Ecto neural progenitor cell (in vitro differentiated cells): ENCODE measurements at places on chromosomes 4 and X.

- DNase-seq, result peak; percentile 77
Observed at GRCh38 chrX:40151211-40152172, 53.7 kb upstream of the BCOR start.

GRCh38 chr4:107736924-107737448 lies 17.0 kb upstream of the PAPSS1 start:
- DNase-seq, result peak; percentile 72

- no peak for DNase-seq
Observed at GRCh38 chr4:113935190-113935589, 44.3 kb downstream of the ARSJ start.

DNA sequence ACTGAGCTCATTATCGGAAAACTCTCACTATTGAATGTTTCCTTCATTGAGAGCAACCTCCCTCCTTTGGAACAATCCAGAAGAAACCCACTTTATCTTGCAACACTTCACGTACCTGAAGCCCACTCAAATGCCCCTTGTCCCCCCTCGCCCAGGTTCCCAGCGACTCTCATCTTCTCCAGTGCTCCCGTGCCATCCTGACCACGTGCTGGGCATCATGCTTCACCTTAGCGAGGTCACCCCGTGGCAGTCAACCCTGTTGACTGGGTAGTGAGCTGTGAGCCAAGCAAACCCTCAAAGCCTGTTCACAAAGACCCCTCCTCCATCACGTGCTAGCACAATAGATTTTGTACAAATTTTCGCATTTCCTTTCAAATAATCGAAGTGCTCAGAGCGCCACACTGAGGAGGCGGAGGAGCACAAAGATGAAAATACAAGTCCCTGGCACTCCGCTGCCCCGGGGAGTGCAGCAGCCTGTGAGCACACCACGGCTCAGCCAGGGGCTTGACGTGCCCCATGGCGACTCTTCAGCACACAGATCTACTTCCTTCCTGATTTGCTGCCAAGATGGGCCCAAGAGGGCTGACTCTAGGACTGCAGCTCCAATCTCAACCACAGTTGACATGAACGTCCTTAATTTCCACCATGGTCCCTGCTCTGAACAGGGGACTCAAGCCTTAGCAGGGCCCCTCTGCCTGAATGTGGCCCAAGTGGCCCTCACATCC lies 15.6 kb downstream of the PDZD4 start:
- no peak for DNase-seq

- DNase-seq, result no peak
Observed at GRCh38 chrX:104193485-104193884, 27.2 kb downstream of the FAM199X start.

GRCh38 chrX:24253469-24253868 lies 60.4 kb downstream of the SUPT20HL2 start:
- DNase-seq, result no peak

- no peak for DNase-seq
Observed at GRCh38 chr4:139919004-139919403, 235.0 kb downstream of the MAML3 start.

DNA sequence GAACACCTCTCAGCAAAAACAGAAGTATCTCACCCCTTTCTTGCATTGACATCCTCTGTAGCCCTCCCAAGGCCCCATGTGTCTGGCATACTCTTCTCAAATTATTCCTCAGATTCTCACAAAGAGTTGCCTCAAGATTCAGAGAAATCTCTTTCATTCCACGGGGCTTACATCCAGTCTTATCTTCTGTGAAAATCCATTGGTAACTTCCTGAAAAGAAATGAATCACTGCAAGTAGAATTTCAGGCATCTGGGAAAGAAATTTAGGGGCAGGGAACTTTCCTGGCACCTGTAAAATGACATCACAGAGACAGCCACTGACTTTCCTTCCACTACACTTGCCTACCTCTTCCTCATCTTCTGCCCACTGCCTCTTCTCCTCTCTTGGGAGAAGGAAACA lies 182.5 kb upstream of the ARHGEF9 start:
- DNase-seq, result no peak

GRCh38 chrX:2374086-2374485 lies 126.7 kb downstream of the DHRSX start:
- DNase-seq, result no peak
